ENCODE measurements at places on chromosomes 2 and 18. TPM values are rescaled to one million over a fixed set of nuclear protein-coding genes. Genes with fewer than 3 reads are reported as not detected.

STARD6 gene
- not detected for total RNA-seq

DTNB gene
- total RNA-seq, result 5.9 TPM

DNA sequence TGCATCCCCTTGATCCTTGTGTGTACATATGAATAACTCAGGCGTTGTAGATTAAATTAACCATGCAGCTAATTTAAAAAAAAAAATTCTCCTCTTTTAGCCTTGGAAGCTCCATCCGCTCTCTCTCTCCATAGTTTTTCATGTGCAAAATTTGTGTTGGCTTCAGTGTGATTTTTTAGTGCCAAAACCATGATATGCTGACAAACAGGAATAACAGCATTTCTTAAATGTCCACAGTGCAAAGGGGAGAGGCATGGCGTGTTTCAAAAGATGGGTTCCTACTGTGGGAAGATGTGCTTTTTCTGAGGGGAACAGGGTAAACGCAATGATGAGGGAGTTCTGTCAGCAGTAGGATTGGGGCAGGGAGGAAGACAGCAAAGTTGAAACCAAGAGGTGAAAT, 247.0 kb downstream of the ICOS start:
- no peak for DNase-seq

GRCh38 chr2:9639000-9639602, 8.3 kb upstream of the YWHAQ start:
- peak; percentile 35 for DNase-seq

GRCh38 chr2:168515502-168515901, 59.4 kb downstream of the CERS6 start:
- DNase-seq, result no peak

- DNase-seq, result peak; percentile 63
Measured at GRCh38 chr2:56008661-56009431, 85.3 kb upstream of the EFEMP1 start.

- DNase-seq, result no peak
Measured at GRCh38 chr2:132797556-132797955, 127.6 kb upstream of the LYPD1 start.

All from left ventricle myocardium superior (tissue), 1 donor.